ENCODE measurements at places on chromosomes 7 and 10.
A peak's percentile ranks its signal among the peaks of the same experiment; 100 is the strongest.

GRCh38 chr10:79221110-79222051 is 125.9 kb upstream of the PPIF start:
- no peak for DNase-seq

- peak; percentile 22 for DNase-seq
These were observed 35.2 kb upstream of the NPSR1 start for GRCh38 chr7:34622771-34623250.

DNA sequence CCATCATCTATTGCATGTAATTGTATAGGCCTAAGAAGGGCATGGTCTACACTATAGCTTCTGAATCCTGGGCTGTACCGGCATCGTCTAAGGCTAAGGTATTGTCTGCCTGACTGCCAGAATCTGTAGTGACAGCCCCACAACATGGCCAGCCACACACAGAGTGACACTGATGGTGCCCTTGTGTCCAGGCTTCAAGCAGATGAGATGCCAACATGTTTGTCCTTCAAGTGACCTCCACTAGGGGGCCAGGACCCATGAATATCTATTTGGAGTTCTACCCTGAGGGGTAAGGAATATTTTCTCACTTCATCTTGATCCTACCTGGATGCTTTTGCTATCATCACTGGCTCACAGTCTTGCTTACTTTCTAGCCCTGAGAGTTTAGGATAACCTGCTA is 1.5 kb downstream of the CYP3A7 start:
- no peak for DNase-seq

DNA sequence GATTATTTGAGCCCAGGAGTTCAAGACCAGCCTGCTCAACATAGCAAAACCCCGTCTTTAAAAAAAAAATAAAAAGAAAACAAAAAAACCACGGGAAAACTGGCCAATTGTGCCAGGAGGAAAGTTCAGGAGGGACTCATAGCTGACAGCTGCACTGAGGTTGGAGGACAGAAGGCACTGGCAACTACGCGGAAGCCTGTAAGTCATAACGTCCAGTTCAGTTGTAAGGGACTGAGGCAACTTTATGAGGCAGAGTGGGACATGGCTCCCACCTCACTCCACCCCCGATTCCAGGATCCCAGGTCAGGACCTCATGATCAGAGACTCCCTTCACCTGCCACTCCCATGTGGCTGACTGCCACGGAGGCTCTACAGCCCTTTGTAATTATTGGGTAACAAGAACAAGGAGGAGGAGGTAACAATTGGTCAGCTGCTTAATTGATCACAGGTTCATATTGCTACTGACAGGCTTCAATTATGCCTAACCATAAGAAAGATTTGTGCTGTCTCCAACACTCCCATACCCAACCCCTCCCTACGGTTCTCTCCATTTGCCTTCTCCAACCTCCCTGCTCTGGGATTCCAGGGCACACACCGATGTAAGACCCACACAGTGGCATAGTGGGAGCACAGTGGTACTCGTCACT is 1.9 kb upstream of the CCL24 start:
- no peak for DNase-seq

DNA sequence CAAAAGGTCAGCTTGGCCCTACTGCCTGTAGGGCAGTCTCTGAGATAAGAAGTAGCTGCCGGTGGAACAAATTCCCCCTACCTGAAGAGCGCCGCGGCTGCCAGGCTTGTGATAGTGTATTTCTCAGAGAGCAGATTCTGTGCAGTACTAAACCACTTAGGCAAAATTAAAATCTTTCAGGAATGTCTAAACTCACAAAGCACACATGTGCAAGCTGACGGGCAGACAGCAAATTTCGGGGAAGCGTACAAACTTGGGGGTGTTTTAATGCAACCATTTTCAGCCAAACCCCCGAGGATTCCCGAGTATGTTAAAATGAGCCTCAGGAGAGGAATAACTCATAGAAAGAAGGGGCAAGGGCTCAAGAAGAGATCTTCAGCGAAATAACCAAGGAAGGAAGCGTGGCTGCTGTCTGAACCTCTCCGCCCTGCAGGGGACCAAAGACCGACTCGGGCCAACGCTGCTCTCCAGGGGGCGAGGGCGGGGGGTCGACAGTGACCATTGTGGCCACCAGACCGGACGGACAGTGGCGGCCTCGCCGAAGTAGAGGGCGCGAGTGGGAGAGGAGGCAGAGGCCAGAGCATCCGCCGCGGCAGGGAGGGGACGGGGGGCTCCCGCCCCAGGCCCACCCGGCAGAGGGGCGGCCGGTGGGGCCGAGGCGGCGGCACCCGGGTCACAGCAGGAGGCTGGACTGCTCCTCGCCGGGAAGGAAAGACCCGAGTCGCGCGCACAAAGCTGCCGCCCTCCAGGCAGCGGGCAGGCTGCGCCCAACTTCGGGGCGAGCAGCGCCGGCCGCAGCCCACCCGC is 819 bp downstream of the HYCC1 start:
- DNase-seq: peak; percentile 44

- DNase-seq: no peak
These were observed 1.1 kb upstream of the GNAI1 start for GRCh38 chr7:80133361-80134114.

GRCh38 chr10:72264536-72264935 is 9.2 kb upstream of the DDIT4 start:
- no peak for DNase-seq

DNA sequence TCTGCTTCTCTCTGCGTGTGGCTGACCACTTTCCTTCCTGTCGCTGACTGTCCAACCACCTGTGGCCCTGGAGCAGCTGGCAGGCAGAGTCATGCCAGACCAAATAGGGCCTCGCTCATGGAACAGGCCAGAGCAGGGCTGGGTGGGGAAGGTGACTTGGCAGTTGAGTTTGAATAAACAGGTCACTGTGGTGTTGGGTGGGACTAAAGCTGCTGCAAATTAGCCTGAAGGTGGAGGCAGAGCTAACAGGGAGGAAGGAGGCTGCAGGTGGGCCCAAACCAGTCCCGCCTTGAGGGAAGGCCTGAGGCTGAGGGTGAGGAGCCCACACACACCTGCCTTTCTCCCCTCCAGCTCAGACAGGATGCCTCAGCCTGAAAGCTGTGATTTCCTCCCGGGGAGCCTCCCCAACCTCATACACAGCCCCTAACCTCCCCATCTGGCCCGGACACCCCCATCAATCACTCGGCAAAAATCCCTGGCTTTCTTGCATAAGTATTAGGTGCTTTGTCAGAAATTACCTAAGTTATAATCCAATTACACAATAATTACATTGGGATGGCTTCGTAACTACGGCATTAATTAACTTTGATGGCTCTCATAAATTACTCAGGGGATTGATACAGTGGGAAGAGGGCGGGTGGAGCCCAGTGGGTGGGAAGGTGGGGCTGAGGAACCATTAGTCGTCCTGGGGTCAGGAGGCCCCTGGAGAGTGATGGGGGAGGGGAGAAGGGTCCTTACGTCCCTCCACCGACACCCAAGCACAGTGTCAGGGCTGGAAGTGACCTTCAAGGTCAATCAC is 97.7 kb upstream of the PCBD1 start:
- no peak for DNase-seq

DNA sequence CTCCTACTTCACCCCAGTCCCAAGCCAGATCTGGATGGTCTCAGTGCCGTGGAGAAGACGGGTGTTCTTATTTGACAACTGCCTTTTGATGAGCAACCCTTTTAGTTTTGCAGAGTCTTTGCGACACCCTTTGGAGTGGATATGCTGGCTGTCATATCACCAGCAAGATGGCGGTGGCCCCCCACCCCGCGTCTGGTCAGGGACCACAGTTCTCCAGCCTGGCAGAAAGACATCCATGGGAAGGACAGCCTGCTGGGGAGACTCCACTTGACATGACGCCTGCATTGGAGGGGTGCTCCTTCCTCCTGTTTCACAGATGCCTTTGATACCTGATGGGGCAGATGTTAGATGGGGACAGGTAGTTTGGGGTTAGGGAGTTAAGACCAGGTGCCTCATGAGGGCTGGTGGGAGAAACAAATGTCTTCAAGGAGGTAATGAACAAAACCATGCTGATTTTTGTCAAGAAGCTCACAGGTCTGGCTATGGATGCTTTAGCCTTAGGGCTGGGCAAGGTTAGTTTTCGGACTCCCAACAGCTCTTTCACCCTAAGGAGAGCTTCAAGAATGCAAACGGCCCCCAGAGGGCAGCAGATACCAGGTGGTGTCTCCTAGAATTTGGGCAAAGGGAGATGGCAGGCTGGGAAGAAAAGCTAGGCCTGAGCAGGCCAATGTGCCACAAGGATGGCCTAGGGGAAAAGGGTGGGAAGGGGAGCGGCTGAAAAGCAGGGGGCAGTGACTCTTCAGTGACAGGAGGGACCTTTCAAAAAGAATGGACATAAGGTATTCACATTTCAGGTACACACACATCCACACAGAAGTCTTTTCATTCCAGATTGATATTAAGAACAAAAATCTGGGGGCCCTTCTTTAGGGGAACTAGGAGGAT is 95.2 kb downstream of the CLEC2L start:
- DNase-seq: peak; percentile 29

GRCh38 chr10:57628592-57629284 is 639.0 kb downstream of the IPMK start:
- DNase-seq: no peak

GRCh38 chr7:27299861-27300260 is 57.3 kb downstream of the EVX1 start:
- no peak for DNase-seq

GRCh38 chr10:60048091-60048501 is 141.7 kb upstream of the CCDC6 start:
- DNase-seq: no peak

- DNase-seq: peak; percentile 37
These were observed 136.5 kb upstream of the NAMPT start for GRCh38 chr7:106421181-106421762.

DNA sequence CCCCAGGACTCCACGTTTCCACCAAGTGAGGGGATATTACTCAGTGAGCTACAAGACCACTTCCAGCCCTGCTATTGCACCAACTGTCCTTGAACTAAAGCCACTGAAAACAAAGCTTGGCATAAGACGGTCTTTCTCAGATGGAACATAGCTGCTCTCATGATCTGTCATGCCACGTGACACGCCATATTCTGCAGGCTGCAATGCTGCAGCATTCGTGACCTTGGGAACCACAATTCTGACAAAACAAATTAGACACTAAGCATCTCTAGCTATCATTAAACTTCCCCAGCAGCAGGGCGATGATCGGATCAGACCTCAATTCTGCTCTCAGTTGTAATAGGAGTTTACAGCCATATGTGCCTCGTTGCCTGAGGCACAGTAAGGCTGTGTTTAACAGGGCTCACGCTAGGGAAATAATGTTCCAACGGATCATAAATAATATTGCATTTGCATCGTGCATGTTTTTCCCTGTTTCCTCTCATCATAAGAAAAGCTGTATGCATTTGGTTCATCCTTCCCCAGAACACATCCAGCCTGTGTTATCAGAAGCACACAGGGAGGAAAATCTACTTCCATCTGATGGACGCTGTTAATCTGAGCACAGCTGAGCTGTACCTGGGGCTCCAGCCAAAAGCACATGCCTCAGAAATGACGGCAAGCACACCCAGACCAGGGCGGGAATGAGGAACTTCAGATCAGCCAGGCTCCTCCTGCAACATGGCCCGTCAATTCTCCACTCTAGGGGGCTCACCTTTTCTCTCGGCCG is 38.6 kb upstream of the CNPY1 start:
- DNase-seq: no peak

DNA sequence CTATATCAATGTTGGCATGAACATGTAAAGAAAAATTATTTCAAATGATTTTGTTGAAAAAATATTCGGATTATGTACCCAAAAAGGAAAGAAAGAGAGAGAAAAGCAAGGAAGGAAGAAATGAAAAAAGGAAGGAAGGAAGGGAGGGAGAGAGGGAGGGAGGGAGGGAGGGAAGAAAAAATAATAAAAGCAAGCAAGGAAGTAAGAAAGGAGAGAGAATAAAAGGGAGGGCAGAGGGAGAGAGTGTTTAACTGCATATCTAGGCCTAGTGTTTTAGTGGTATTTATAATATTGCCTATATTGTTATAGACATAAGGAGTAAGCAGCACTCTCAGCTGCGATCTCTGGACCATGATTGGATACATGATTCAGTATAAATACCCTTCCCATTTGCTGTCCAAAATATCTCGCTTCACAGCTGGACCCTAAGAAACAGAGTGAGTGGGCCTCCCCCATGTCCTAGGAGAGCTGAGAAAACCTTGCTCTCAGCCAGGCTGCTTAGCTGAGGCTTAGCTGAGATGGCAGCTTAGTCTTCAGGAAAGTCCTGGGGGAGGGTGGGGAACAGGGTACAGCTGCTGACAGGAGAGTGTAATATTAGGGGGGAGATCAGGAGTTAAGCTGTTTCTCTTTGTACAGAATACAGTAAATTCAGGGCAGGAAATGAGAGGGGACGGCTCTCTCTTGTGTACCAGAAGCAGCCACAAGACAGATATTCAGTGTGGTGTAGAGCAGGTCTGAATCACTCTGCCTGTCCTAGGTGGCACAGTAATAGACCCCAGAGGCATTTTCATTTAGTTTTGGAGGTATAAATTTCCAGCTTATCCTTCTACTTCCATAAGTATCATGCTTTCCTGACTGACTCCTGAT is 66.8 kb upstream of the TARP start:
- DNase-seq: no peak

DNA sequence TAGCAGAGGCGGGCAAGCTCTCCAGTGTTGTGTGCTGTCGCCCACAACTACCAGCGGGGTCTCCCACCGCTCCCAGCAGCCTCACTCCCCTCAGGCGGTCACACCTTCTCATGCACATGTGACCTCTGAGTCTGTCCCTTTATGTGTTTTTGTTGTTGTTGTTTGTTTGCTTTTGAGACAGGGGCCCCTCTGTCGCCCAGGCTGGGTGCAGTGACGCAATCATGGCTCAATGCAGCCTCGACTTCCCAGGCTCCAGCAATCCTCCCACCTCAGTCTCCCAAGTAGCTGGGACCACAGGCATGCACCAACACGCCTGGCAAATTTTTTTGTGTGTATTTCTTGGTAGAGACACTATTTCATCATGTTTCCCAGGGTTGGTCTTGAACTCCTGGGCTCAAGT is 1.5 kb downstream of the CPSF4 start:
- no peak for DNase-seq

GRCh38 chr7:55246171-55246570 is 119.0 kb upstream of the LANCL2 start:
- DNase-seq: no peak

DNA sequence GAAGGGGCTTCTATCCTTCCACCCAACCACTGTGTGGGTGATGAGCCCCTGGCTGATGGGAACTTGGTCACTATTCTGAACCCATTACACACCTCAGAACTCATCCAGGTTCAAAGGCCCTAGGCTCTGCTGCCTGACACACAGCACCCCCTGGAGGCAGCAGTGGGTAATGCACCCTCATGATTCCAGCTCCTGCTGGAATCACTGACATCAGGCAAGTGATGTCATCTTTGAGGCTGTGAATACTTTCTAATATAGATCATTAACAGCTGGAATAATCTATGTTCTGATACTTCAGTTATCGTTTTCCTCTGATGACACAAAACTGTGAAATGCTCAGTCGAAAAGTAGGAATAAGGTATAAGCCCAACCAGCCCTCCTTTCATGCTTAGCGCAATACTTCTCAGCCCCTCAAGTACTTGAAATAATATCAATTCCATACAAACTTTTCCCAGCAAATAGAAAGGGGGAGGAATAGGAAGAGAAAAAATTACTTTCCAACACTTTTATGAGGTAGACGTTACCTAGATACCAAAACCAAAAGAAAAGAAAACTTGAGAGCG is 7.5 kb upstream of the RBP3 start:
- DNase-seq: no peak
